ENCODE measurements at places on chromosomes 3 and 15.

DNA sequence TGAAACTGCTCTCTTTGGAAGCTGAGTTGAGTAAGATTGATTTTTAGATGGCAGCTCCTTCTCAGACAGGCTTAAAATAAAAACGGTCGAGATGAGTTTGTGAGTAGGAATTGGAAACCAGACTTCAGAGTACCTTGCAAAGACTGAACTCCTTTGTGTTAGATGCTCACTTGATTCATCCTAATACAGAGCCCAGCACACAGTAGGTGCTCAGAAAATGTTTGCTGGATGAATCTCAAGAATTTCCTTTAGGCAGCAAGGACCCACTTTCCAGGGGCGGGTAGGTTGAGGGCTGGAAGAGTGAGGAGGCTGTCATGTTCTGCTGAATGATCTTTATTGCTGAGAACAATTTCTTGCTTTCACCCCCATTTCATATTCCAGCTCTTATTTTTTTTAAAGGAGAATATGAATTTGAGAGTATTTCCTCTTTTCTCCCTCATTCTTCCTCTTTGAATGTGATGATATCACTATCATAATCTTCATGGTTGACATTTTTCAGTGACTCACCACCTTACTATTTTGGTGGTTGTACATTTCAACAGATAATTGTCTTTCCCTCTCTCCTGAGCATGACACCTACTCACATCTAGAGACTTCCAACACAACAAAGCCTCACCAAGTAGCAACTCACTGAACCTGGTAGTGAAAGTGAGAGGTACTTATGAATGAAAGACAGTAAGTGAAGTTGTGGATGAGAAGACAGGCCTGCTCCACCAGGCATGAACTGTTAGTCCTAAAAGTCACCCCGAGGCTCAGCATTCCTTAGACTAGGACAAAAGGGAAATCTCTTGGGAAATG, 113.3 kb downstream of the PDCD6IP start:
- H3K27ac ChIP-seq = no peak overlapping the region
- no peaks in the 10 kb centered on the region for H3K36me3 ChIP-seq
- no peaks in the 10 kb centered on the region for H3K27me3 ChIP-seq

GRCh38 chr15:100255644-100256043, 86.1 kb downstream of the ADAMTS17 start:
- no peak for DNase-seq
- peaks cover 30% of the 10 kb centered on the region for H3K36me3 ChIP-seq
- no peaks in the 10 kb centered on the region for H3K27me3 ChIP-seq

DNA sequence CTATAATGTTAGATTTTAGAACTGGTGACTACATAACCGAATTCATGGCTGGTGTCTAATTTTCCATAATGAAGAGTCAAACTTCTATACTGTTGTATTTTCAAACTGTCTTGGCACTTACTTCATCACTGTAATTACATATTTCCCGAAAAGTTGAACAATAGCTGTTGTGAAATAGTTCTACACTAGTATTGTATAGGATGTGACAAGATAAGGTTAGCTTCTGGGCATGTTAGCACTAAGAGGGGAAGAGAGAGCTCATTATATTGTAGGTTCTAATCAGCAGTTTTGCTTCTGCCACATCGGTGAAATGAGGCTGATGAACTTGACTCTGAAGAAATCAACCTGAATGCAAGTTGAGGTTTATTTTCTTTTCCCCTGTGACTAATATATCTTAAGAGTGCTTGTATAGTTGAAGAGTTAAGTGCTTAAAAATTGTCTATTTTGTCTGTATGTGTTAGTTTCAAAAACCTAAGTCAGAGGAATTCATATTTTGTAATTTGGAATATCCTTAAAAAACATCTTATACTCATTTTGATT, 8.9 kb downstream of the GYG1 start:
- H3K36me3 ChIP-seq = no peaks in the 10 kb centered on the region
- H3K27ac ChIP-seq = no peak overlapping the region
- no peak overlapping the region for H3K4me3 ChIP-seq
- H3K4me1 ChIP-seq = peaks cover 18% of the 10 kb centered on the region
- no peaks in the 10 kb centered on the region for H3K27me3 ChIP-seq

GRCh38 chr3:10382892-10383849, 62.3 kb upstream of the SEC13 start:
- no peak overlapping the region for H3K4me3 ChIP-seq
- H3K27ac ChIP-seq = no peak overlapping the region
- peaks cover 13% of the 10 kb centered on the region for H3K36me3 ChIP-seq
- peak; percentile 4 for DNase-seq

- H3K4me1 ChIP-seq = no peaks in the 10 kb centered on the region
- no peaks in the 10 kb centered on the region for H3K27me3 ChIP-seq
- no peak for DNase-seq
These were observed 52.8 kb downstream of the XRN1 start for GRCh38 chr3:142394921-142395622.

DNA sequence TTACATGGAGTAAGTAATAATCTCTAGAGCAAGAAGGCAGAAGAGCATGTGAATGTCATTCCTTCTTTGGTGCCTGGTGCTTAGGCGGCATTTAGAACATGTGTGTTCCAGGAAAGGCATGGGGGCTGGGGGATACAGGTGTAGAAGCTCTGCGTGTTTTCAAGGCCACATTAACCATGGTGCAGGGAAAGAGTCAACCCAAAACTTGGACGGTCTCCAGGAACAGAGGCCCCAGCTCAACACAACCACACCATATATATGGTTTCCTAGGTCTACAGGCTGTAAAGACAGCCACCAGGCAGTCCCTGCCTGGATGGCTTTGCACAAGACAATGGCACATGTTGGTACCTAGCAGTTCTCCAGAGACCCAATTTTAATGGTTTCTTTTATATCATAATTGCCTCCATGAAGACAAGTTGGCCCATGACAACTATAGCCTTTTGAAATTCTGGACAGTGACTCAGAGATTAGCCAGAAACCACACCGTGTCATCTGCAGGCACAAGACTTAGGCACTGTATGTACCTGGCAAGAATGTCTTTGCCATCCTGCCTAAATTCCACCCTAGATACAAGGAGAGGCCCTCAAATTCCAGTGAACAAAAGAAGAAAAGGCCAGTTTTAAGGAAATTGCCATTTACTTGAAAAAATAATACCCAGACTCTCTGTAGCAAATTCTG, 25.0 kb upstream of the DGKG start:
- no peaks in the 10 kb centered on the region for H3K36me3 ChIP-seq
- no peak overlapping the region for H3K4me3 ChIP-seq
- H3K27me3 ChIP-seq = peaks cover 2% of the 10 kb centered on the region
- no peaks in the 10 kb centered on the region for H3K4me1 ChIP-seq
- no peak overlapping the region for H3K27ac ChIP-seq

DNA sequence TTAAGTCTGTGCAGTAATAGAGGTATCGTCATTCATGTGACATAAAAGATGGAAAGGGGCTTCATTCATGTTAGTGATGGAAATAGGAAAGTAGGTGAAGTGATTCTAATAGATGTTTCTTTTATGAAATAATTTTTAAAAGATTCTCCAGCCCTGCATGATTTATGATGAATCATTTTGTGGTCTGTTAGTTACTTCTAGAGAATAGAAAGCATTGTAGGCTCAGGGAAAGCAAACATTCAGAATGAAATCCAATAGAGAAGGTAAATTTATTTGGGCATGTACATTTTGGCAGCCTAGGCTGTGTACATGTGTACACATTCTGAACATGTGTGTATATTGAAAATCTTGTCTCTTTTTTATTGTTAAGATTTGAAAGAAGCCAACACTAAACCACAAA, 23.1 kb downstream of the PPARG start:
- H3K36me3 ChIP-seq = no peaks in the 10 kb centered on the region
- DNase-seq = no peak
- no peaks in the 10 kb centered on the region for H3K4me1 ChIP-seq
- no peak overlapping the region for H3K27ac ChIP-seq
- no peak overlapping the region for H3K4me3 ChIP-seq

- DNase-seq = no peak
- H3K4me1 ChIP-seq = peaks cover 64% of the 10 kb centered on the region
- H3K4me3 ChIP-seq = peak overlapping the region; percentile 85
- no peaks in the 10 kb centered on the region for H3K27me3 ChIP-seq
- H3K36me3 ChIP-seq = peaks cover 9% of the 10 kb centered on the region
- peak overlapping the region; percentile 82 for H3K27ac ChIP-seq
These were observed 259.5 kb downstream of the UACA start for GRCh38 chr15:70503798-70504298.

GRCh38 chr3:171772427-171773056, 37.7 kb downstream of the PLD1 start:
- no peaks in the 10 kb centered on the region for H3K36me3 ChIP-seq
- no peaks in the 10 kb centered on the region for H3K27me3 ChIP-seq
- H3K27ac ChIP-seq = no peak overlapping the region
- H3K4me3 ChIP-seq = no peak overlapping the region

DNA sequence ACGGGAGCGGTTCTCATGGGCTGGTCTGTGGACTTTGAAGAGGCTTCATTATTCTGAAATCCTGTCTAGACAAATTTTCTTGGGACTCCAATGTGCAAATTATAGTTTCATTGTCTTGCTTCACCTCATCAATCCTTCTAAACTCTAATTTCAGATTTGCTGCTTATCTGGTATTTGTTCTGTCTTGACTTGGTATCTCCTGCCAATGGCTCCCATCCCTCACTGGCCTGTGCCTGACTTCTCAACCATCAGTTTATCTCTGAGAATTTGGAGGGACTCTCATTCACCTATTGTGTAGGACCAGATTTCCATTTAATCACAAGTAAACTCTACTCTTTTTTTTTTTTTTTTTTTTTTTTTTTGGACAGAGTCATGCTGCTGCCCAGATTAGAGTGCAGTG, 960.2 kb upstream of the NR2F2 start:
- H3K4me3 ChIP-seq = no peak overlapping the region
- no peak for DNase-seq
- H3K4me1 ChIP-seq = no peaks in the 10 kb centered on the region
- H3K27me3 ChIP-seq = peaks cover 4% of the 10 kb centered on the region
- no peak overlapping the region for H3K27ac ChIP-seq

- peaks cover 18% of the 10 kb centered on the region for H3K36me3 ChIP-seq
- no peak for DNase-seq
- no peaks in the 10 kb centered on the region for H3K27me3 ChIP-seq
- H3K4me1 ChIP-seq = peaks cover 3% of the 10 kb centered on the region
- H3K4me3 ChIP-seq = no peak overlapping the region
- no peak overlapping the region for H3K27ac ChIP-seq
These were observed 53.0 kb upstream of the DAZL start for GRCh38 chr3:16658004-16658924.

DNA sequence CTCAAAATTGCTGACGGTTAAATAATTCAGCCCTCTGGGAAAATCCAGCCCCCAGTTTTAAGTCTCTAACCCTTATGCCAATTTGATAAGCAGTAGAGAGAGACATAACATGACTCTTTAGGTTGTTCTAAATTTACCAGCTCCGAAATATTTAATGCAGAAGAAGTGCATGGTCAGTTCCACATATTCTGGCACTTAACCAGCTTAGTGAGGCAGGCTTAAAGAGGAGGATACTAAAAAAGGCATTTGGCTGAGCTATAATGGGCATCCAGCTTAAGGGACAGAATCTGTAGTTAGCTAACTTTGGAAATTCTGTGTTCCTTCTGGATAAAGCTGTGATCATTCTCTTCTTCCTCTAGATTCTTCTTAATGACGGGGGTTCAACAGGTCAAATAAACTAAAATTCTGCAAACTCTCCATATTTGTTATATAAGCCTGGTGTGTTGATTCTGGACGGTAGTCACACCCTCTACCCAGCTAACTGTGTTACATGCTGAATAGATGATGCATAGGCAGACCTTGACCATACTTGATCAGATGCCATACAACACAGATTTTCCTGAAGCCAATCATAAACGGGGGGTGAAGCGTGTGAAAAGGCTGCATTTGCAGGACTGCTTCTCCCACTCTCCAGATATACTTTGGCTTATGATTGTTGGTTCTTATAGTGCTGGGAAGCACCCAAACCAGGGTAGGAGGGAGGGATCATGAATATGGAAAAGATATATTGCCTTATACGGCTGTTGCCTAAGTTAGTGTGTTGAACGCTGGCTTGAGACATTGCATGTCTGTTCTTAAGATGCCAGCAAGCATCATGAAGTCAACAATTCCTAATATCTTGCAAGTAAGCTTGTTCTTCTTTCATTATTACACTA, 118.4 kb downstream of the FGF12 start:
- no peaks in the 10 kb centered on the region for H3K4me1 ChIP-seq
- H3K27ac ChIP-seq = no peak overlapping the region
- H3K4me3 ChIP-seq = no peak overlapping the region
- H3K36me3 ChIP-seq = no peaks in the 10 kb centered on the region
- DNase-seq = no peak
- no peaks in the 10 kb centered on the region for H3K27me3 ChIP-seq

DNA sequence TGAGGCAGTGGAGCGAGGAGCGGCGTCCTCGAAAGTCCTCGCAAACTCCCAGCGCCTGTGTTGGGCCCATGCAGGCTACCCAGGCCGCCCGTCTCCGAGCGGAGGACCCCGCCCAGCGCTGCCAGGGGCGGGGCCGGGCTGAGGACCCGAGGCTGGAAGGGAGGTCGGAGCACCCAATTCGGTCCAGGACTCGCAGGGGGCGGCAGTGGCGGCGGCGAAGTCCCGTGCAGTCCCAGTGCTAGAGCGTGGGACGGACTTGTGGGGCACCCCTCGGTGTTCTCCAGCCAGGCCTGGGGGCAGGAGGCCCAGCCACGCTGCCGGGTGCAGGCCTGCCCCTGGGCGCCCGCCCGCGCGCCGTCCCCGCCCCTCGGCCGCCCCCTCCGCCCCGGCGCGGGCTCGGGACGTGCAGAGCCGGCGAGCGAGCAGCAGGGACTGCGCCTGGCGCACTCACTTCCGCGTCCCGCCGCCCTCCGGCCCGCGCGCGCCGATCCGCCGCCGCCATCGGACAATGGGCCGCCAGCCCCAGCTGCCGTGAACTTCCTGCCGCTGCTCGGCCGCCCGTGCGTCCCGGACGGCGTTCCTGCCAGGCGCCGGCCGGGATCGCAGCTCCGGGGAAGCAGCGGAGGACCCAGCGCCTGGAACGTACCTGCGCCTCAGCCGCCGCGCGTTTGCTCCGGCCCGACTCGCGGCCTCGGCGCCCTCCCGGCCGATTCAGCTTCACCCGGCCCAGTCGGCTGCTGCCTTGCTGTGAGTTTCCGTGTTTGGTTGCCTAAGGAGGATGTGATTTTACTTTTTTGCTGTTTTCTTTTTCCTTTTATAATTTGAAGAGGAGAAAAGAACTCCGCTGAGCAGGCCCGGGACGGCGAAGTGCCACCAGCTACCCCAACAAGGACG, 596 bp upstream of the LIMD1 start:
- DNase-seq = peak; percentile 56
- no peaks in the 10 kb centered on the region for H3K27me3 ChIP-seq
- no peaks in the 10 kb centered on the region for H3K36me3 ChIP-seq
- H3K27ac ChIP-seq = peak overlapping the region; percentile 91

DNA sequence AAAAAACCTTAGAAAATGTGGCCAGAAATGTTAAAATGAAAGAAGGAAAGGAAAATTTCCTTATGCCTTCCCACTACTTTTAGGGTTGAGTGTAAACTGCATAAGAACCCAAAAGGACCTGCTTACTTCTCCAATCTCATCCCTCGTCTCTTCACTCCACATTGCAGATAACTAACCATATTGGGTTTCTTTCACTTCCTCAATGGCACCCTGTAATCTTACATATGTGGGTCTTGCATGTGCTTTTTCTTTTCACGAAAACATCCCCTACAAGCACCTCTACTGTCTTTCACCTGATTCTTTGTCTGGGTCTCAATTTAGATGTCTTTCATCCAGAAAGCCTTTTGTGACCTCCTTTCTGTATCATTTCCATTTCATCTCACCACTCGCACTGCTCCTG, 23.1 kb downstream of the EOMES start:
- H3K27ac ChIP-seq = no peak overlapping the region
- peaks cover 6% of the 10 kb centered on the region for H3K36me3 ChIP-seq
- H3K4me1 ChIP-seq = no peaks in the 10 kb centered on the region
- no peak for DNase-seq
- no peak overlapping the region for H3K4me3 ChIP-seq
- H3K27me3 ChIP-seq = no peaks in the 10 kb centered on the region
